ENCODE measurements at places on chromosomes 4 and X.

DNA sequence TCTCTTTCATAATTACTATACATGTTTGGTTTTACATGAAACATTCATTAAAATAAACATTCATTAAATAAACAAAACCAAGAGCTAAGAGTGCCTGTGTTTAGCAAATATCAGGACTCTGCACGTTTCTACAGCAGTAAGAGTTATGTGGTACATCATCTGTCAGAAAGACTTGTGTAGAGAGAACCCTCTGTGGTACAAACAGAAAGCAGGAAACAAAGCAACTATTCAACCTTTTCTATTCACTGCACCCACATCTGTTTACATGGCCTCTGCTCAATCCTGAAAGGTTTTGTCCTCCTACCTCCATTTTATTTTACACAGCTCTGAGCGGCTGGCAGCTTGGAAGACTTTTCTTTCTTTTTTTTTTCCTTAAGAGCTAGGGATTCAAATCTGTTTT is 90.7 kb upstream of the PCDH18 start:
- DNase-seq, result no peak

DNA sequence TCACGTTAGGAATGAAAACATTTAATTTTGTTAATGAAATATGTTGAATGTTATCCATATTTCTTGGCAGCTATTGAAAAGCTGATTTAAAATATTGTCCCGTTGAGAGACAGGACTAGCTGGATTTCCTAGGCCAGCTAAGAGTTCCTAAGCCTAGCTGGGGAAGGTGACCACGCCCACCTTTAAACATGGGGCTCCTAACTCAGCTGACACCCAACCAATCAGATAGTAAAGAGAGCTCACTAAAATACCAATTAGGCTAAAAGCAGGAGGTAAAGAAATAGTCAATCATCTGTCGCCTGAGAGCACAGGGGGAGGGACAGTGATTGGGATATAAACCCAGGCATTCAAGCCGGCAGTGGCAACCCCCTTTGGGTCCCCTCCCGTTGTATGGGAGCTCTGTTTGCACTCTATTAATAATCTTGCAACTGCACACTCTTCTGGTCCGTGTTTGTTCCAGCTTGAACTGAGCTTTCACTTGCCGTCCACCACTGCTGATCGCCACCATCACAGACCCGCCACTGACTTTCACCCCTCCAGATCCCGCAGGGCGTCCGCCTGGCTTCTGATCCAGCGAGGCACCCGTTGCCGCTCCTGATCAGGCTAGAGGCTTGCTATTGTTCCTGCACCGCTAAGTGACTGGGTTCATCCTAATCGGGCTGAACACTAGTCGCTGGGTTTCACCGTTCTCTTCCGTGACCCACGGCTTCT is 308.9 kb downstream of the GLUD2 start:
- DNase-seq, result no peak

- no peak for DNase-seq
These were observed 1399.1 kb upstream of the PCDH7 start for GRCh38 chr4:29320947-29321620.

DNA sequence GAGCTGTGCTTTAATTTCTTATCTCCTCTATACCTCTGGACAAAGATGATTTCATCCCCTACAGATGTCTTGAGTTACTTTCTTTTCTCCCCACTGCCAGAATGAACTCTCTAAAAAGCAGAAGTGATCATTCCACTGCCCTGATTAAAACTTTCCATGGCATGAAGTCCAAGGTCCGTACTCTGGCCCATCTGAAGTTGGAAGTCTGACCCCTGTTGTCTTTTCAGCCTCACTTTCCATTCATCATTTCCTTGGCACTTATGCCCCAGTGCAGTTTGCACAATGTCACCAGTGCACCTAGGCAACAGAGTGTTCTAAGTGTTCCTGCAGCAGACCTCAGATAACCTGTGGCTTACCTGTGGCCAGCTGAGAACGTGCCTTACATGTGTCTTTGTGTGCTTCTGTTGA is 242.4 kb downstream of the FRAS1 start:
- no peak for DNase-seq

GRCh38 chr4:55517526-55518229 is 29.0 kb downstream of the CLOCK start:
- no peak for DNase-seq

DNA sequence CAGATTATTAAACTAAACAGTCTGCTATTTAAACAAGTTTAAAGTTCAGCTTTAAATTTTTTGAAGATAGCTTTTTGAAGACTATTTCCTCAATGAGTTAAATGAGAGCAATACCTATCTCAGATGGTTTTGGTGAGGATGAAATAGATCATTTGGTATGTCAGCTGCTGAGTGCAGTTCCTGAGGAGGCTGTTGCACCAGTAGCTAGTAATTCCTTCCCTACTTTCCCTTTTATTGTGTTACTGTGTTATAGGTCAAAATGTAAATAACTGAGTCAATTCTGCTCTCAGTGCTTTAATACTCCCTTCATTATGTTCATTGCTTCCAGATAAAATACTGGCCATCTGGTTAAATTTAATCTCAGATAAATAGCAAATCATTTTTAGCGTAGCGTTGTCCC is 48.6 kb downstream of the BMPR1B start:
- no peak for DNase-seq

- no peak for DNase-seq
These were observed 10.7 kb downstream of the SMIM10L2A start for GRCh38 chrX:135432453-135432852.

DNA sequence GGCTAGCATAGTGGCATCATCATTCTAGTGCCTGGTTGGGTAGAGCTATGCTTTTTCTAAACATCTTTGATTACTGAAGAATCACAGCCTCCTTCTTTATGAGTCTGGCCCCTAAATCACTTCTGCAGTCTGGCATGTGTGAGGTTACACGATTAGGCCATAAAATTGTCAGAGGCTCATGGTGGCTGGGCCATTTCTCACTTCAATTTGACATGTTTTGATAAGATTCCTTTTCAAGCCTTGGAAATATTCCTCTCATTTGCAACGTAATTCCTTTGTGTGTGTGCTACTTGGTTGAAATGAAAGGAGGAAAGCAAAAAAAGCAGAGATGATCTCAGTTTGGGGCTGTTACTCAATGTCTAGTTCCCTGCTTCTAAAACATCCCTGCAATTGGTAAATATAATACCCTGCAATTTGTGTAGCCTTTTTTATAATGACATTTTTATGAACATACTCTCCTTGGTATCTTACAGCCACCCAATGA is 6.2 kb downstream of the CCKAR start:
- no peak for DNase-seq

GRCh38 chr4:130760246-130760645 is 1664.3 kb downstream of the C4orf33 start:
- no peak for DNase-seq

DNA sequence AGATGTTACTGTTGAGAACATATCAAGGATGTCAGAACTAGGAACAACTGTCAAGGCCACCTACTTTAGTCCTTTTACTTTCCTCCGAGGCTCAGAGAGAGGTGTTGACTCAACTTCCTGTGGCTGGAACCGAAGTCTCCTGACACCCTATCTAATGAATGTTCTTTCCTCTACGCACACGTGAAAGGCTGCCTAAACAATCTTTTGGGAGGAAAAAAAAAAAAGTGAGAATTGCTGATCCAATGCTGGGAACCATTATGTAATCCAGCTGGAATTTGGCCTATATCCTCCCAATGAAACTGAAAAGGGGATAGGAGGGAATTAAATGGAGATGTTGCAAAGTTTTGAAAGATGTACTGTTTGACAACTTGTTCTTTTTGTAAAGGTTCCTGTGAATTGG is 8.3 kb upstream of the MAP7D3 start:
- DNase-seq, result no peak

- no peak for DNase-seq
These were observed 106.3 kb upstream of the TNIP3 start for GRCh38 chr4:121270389-121270788.

DNA sequence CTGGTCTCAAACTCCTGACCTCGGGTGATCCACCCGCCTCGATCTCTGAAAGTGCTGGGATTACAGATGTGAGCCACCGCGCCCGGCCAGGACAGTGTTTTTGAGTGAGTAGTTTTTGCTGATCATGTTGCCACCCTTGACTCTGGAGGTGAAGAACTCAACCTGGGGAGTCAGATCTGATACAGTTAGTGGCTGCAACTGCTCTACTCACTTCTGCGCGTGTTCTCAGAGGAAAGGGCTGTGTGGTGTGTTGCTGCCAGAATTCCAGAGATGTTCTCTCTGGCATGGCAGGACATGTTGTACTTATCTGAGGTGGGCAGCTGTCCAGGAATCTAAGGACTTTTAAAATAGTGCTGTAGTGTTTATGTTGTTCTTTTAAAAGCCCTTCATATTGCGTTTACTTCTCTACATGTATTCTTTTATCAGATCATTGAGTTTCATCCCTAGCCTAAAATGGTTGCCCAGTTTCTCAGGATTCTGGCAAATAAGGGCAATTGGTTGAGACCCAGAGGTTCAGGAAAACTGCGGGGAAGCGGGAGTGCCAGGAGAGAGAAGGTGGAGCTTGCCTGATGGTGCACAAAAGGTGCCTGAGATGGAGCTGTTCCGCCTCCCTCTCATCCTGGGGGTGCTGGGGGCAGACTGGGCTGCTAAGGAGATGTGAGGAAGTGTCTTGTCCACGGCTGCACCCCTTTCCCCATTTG is 97.7 kb downstream of the ARHGAP10 start:
- DNase-seq, result no peak

GRCh38 chr4:183300070-183300469 is 20.0 kb downstream of the CLDN22 start:
- no peak for DNase-seq

DNA sequence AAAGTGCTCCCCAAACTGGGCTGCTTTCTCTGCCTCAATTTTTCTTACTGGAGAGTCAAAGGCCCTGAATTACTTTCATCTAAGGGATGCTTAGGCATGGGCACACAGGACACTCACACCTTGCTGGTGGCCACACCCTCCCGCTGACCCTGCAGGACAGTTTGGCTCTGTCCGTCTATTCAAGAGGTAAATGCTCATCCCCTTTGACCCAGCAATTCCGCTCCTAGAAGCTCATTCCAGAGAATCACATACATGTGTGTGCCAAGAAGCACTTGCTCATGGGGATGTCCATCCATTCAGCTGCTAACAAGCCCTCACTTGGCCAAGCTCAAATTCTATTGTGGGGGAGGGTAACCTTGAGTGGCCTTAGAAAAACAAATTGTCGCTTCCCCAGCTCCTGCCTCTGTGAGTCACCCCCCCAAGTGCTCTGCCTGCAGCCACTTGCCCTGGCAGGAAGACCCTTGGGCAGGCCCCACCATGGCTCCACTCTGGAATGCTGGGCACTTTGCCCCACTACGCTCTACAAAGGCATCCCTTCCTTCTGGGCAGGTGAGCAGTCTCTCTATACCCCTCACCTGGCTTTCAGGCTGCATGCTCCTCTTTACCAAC is 54.5 kb downstream of the HTRA3 start:
- peak; percentile 26 for DNase-seq

DNA sequence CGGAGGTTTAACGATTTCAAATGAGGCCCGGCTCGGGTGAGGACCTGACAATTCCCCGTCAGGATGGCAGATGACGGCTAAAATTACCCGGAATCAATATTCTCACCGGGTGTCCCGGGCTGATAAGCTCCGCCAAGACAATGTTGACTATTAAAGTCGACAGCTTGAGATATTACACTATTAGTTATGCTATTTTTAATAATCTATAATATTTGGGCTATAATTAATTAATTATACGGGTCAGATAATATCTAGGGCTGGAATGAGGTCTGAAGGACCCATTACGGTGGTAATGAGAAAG is 9.4 kb upstream of the NKX1-1 start:
- no peak for DNase-seq

- no peak for DNase-seq
These were observed 26.5 kb downstream of the BOD1L1 start for GRCh38 chr4:13601048-13601447.

DNA sequence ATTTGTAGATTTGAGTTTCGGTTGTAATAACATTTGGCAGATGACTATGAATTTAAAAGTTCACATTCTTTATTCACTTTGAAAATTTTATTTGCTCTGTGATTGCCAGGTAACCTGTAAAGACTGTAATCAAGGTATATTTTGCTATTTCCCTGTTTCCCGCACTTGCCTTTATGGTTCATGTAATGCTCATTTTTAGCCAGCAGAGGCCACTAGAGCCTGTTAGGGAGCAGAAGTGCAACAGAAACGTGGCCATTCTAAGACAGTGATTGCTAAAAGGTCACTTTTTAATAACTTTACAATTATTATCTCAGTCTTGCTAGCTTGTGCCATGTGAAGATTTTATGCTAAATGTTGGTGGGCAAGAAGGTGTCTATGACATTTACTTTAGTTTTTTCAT is 12.4 kb downstream of the YIPF6 start:
- no peak for DNase-seq

- no peak for DNase-seq
These were observed 76.8 kb upstream of the PRPS1 start for GRCh38 chrX:107551546-107551945.

- DNase-seq, result no peak
These were observed 14.6 kb downstream of the PSAPL1 start for GRCh38 chr4:7419961-7420660.

- no peak for DNase-seq
These were observed 57.3 kb upstream of the FGF16 start for GRCh38 chrX:77389891-77390290.

- no peak for DNase-seq
These were observed 274.5 kb downstream of the SLC7A11 start for GRCh38 chr4:137967480-137968190.

DNA sequence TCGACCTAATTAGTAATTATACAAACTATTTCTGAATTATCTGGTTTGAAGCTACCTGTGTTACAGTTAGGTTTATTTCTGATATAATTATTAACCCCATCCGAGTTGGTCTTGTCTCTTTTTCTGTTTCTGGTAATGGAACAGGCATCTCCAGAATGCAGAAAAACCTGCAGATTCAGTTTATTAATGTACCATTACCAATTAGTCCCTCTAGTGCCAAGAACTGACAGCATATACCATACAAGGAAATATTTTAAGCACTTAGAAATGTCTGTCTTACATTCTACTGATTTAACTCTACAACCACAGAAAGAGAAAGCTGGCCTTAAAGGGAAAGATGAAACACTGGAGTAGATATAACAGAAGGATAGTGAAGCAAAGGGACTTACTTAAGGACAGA is 570.6 kb downstream of the CENPC start:
- DNase-seq, result no peak

DNA sequence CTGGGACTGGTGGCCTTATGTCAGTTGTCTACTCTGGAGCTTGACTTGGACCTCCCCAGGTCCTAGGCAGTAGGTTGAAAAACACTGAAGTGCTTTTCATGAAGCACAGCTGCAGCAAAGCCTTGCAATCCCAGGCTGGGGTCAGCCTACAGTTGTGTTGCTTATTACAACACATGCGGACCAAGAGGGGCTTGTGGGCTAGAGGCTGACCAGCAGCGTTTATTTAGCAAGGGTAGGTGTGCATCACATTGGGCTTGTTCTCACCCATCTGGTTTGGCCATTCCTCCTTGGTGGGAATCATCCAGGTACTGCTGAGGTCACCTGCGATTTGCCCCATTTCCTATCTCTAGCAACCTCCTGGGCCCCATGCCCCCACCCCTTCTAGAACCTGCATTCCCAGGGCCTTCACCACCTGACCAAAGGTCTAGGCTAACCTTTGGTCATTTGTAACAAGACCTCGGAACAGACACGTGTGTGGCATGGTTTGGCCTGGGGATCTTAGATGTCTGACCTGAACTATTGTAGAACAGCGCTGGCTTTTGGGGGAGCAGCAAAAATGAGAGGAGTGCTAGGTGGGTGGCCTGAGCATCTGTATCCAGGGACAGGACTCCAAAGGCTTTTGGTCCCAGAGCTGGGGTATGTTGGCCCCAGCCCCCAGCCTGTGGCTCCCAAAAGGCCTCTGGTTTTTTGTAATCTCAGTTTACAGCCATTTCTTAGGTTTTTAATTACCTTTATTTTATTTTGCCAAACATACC is 3.0 kb downstream of the RPL10 start:
- no peak for DNase-seq
